ENCODE measurements at places on chromosomes 11 and 22. TPM values are rescaled to one million over a fixed set of nuclear protein-coding genes. Genes with fewer than 3 reads are reported as not detected.

- DNase-seq: no peak
Observed at GRCh38 chr11:67502328-67502979, 2.7 kb downstream of the PITPNM1 start.

DNA sequence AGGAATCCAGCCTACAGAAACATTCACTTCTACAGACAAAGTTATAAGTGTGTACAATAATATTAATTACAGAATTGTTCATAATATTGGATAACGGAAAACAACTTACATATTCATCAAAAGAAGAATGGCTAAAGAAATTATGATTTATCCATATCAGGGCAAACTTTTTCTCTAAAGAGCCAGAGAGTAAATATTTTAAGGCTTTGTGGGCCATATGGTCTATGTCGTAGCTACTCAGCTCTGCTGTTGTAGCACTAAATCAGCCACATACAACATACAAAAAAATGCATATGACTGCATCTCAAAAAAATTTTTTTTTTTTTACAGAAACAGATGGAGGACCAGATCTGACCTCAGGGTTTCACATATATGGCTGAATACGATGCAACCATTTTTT lies 96.7 kb upstream of the GALNT18 start:
- no peak for DNase-seq

- no peak for DNase-seq
Observed at GRCh38 chr11:74641905-74642304, 49.5 kb downstream of the POLD3 start.

- no peak for DNase-seq
Observed at GRCh38 chr11:1064167-1064566, 10.5 kb upstream of the MUC2 start.

- DNase-seq: no peak
Observed at GRCh38 chr11:6755303-6755952, 16.3 kb downstream of the OR2AG2 start.

DNA sequence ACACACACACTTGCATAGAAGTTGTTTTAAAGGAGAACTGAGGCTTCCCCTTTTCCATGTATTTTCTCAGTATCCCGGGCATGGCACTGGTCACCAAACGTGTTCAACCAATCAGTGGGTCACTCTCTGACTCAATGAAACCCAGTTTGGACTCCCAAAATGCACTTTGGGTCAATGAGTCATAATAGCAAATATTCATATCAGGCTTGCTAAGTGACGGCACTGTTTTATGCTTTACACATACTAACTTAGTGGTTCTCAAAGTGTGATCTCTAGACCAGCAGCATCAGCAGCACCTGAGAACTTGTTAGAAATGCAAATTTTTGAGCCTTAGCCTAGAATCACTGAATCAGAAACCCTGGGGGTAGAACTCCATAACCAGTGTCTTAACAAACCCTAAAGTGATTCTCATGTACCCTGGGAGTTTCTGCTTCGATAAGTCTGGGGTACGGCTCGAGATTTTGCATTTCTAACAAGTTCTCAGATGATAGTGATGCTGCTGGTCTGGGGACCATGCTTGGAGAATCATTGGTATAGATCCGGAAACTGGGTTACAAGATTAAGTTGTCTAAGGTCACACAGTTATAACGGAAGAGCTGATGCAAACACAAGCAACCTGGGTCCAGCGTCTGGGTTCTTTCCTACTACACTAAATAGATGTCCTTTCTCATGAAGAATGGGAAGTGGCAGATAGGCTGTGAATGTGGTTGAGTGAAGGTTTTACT lies 35.6 kb downstream of the ETS1 start:
- peak; percentile 38 for DNase-seq

DNA sequence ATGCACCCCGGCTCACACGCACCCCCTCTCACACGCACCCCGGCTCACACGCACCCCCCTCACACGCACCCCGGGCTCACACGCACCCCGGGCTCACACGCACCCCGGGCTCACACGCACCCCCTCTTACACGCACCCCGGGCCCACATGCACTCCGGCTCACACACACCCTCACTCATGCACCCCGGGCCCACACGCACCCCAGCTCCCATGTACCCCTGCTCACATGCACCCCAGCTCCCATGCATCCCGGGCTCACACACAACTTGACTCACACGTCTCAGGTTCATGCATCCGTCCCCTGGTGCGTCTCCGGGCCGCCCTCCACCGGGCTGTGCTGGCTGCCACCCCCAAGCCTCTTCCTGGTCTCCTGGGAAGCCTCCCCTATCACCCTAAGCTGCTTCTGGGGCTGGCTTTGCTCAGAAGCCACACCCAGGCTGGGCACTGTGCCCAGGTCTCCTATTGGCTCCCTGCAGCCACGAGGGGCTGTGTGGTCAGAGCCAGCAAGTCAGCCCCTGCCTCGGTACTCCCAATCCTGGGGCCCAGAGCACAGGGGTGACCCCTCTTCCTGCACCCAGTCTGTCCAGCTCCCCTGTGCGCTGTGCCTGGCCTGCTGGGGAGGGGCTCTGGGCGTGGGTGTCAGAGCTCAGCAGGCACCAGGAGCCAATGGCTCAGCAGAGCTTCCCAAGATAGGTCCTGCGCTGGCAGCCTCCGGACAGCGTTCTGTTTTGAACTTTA lies 16.9 kb downstream of the TSPAN4 start:
- no peak for DNase-seq

DNA sequence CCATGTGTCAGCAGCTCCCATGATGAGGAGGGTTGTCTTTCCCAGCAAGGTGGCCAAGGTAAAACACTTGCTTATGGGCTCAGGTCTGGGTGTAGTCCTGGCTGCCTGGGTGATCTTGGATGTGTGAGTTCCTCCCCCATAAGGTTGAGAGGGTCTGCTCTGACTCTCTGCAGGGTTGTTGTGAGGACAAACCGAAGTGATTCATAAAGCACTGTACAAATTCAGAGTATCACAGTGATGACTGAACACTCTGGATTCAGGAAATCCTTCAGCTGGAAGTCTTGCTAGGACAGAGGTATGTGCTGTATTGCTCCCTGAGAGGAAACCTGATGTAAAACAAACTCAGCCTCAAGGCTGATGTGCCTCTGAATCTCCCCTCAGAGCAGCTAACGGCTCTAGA lies 220.9 kb upstream of the PITPNB start:
- DNase-seq: no peak

DNA sequence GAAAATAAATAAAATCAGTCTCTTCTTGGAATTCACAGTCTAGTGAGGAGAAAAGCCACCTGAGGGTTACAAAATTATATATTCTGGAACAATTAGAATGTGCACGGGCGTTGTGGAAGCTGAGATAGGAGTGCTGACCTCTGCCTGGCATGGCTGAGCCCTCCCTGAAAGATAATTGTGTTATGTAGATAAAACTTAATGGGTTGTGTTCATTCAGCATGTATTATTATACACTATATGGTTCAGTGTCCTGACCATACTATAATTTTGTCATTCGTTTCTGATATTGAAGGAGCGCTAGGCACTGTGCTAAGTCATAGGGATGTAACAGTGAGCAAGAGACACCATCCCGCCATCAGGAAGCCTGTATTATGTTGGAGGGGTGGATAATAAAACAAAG lies 3.7 kb downstream of the ACAT1 start:
- DNase-seq: no peak

DNA sequence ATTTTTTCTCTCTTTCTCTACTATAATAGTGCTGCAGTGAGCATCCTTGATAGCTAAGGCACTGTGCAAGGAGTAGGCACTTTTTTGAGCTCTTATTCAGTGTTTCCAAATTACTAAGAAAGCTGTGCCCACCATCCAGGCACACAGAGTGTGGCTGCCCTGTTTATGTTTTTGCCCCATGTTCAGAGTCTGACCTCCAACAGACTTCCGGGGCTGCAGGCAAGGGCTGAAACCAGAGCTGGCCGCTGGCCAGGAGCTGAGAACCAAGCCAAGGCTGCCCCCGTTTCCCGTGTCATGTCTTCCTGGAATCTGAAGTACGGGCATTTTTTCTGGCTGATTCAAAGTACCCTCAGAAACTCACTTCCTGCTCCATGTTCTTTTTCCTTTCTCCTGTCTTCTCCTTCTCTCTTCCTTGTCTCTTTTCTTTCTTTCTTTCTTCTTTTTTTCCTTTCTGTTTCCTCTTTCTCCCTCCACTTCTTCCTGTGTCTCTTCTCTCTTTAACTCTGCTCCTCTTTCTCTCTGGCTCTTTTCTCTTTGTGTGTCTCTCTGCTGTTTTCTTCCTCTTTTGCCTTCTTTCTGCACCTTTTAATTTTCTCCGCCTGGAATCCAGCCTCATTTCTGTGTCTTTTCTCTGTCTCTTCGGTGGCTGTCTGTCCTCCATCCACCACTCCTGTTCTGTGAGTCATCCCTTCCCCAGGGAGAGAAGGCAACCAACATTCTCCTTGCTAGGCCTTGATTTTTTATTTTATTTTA lies 17.0 kb upstream of the KCTD14 start:
- no peak for DNase-seq

GRCh38 chr22:20430101-20430719 lies 7.4 kb downstream of the SCARF2 start:
- no peak for DNase-seq

DNA sequence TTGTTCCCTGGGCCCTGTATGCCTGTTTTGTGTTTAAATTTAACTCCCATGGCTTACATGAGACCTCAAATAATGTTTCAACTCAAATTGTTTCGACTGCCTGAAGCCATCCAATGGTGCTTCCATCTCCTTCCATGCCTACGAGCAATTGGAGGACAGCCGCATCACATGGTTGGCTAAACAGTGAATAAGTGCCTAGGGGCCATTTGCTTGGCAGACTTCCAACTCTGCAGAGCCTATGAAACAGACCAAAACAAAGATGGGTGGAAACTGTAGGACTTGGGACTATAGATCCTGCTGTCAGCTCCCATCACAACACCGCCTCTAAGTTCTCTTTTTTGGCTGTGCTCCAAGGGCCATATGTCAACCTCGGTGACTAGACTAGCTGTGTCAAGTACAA lies 84.1 kb downstream of the PARVA start:
- DNase-seq: no peak

GRCh38 chr11:77879218-77879617 lies 58.3 kb downstream of the AAMDC start:
- DNase-seq: no peak

DNA sequence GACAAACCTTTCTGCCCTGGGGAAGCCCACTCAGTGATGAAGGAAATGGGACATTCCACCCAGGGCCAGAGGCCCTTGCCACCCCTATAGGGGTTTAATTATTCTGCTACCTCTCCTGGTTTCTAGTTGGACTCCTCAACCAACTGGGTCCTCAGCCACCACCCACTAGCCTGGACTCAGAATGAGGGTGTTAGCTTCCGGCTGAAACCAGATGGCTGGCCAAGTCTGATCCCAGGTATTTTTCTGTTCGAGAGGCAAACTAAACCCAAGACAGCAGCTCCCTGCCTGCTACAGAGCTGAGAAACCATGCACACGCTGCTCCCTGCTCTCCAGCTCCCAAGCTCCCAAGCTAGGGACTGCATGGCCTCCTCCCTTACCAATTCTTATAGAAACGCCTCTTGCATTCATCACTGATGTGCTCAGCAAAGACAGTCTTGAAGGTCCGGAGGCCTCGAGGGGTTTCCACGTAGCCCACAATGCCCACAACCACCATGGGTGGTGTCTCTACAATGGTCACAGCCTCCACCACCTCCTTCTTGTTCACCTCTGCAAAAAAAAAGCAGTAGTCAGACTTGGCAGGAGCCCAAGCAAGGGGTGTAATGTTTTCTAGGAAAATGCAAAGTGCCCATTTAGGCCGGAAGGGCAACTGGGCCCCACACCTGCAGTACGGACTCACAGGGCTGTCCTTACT lies 2.2 kb downstream of the RPL3 start:
- no peak for DNase-seq

- DNase-seq: peak; percentile 31
Observed at GRCh38 chr11:64298966-64299846, 952 bp upstream of the CATSPERZ start.

GRCh38 chr11:113529606-113530005 lies 54.4 kb upstream of the DRD2 start:
- no peak for DNase-seq

DNA sequence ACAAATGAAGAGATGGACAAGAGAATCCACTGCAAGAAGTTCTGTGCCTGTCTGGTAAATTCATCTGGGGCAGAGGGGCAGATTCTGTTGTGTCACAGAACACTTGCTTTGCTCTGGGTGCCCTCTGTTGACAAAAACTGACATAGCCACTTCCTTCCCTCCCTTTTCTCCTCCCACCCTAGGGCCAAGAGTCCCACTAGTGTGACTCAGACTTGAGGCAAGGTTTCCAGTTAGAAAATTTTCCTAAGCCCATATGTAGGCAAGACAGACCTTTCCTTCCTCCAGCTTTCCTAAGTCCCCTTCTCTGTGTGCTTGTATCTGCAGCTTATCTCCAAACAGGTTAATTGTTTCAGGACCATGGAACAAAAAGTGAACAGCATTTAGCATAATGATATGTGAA lies 106.8 kb downstream of the RBFOX2 start:
- DNase-seq: no peak

- DNase-seq: no peak
Observed at GRCh38 chr11:12319461-12319951, 57.9 kb upstream of the PARVA start.

- no peak for DNase-seq
Observed at GRCh38 chr11:91158297-91158696, 935.4 kb upstream of the CHORDC1 start.

GRCh38 chr22:41021061-41021612 lies 70.0 kb downstream of the RBX1 start:
- DNase-seq: no peak

DNA sequence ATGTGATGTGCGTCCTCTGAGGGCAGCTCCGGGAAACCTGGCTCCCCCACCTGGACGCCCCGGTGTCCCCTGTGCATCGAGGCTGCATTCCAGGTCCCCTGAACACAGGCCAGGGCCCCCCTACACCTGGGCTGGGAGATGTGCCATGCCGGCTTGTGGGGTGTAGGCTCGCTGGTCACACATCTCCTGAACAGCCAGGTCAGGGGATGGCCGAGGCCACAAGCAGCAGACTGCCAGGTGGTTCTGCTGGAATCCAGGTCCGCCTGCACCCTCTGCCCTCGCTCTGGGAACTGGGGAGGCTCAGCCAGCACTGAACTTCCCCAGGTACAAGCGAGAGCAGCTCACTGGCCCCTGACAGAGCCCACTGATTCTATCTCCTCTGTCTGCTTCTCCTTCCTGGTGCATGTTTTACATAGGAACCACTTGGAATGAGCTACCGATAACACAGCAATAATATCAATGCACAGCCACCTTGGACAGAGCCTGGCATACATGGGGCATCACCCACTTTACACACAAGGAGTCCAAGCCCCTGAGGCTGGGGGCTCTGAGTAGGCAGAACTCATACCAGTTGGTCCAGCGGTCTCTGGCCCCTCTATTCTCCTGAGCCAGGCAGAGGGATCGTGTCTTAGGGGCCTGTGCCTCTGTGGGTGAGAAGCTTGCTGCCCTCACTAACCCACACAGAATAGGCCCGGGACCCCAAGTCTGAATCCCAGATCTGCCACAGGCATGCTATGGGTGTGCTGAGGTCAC lies 46.8 kb downstream of the TBX1 start:
- DNase-seq: no peak

Gene PKDREJ
- total RNA-seq: not detected

Gene OR51I1
- total RNA-seq: not detected

Gene PGA5
- total RNA-seq: not detected

Gene OR8G1
- not detected for total RNA-seq

Gene IGF2
- total RNA-seq: not detected

Gene RAC2
- 557 TPM for total RNA-seq

Gene EFCAB6
- total RNA-seq: 0.46 TPM

Gene IFTAP
- total RNA-seq: not detected

Gene RFPL3
- not detected for total RNA-seq

Gene OR51B2
- not detected for total RNA-seq
